Stimulated activated CD4-positive, alpha-beta T cell treated with anti-CD3 and anti-CD28 coated beads, Interleukin-1b, Interleukin-23, amount 100 ng/mL, for 4 hours (primary cell): ENCODE measurements at places on chromosomes 3 and 15.

- no peak for DNase-seq
Measured at GRCh38 chr3:32743934-32744333, 58.9 kb downstream of the CNOT10 start.

DNA sequence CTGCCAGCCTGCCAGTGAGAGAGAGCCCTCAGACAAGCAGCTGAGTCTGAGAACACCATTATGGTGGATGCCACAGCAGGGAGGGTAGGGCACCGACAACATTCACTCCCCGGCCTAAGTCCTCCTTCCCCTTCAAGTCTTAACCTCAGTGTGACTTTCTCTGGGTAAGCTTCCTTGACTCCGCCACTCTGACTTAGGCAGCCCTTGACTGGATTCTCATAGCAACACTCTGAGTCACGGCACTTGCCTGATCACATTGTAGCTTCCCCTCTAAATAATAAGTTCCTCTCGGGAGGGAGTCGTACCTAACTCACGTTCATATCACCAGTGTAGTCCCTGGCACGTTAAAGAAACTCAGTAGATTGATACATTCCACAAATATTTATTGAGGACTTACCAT lies 180.5 kb downstream of the FOXB1 start:
- no peak for DNase-seq

- no peak for DNase-seq
Measured at GRCh38 chr3:24965706-24966385, 462.2 kb upstream of the RARB start.

- no peak for DNase-seq
Measured at GRCh38 chr15:77461486-77461885, 40.8 kb downstream of the HMG20A start.

DNA sequence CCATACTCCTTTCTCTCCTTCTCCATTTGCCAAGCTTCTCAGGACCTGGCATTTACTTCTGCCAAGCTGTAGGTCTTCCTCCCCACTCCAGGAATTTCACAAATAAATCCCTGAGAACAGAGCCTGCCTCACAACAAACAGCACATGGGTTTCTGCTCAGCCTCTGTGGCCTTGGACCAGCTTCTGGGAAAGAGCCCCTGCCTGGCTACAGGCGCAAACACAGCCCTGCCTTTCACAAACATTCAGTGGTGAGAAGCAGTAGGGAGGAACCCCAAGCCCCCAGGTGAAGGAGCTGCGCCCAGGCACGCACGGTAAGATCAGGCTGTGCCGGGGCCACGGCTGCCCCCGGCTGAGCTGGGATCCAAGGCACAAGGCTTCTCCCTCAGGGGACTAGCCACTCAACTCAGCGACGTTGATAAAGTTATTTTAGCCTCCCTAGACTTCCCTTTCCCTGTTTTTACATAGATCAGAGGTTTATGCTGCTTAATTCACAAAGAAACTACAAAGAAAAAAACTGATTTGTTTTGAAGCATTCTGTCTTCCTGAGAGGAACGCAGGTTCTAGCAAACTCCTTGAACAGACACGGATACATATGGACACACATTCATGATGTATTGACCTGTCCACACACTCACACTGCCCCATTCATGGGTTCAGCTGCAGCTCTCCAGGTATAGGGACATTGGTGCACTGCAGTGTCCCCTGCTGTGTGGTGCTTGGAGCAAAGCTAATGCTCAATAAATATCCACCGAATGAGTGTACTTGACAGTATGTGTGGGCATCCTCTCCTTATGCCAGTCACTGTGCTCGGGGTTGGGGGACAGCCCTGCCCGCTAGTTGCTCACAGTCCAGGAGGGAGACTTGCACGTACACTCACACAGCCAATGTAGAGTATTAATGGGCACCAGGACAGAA lies 25.4 kb downstream of the HES1 start:
- no peak for DNase-seq

DNA sequence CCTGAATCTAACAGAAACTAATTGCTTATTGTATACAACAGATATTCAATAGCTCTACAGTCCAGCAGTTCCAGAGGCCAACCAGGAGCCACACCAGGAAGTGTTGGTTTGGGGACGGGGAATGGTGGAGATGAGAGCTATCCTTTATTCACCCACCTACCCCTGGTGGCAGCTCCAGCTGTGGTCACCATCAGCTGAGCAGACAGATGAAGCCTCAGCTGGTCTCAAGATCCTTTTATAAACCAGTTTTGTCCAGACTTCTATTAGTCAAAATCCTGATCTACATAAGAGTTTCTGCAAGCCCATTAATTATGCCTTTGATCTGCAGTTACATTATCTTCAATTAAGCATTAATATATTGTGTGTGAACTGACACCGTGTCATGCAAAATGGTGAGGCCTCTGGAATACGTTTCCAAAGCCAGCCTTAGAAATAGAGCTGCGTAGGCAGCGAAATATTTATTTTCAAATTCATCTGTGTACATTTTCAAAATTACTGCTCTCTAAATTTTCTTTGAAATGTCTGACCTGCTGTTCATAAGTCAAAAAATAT lies 488.8 kb downstream of the FOXP1 start:
- no peak for DNase-seq

DNA sequence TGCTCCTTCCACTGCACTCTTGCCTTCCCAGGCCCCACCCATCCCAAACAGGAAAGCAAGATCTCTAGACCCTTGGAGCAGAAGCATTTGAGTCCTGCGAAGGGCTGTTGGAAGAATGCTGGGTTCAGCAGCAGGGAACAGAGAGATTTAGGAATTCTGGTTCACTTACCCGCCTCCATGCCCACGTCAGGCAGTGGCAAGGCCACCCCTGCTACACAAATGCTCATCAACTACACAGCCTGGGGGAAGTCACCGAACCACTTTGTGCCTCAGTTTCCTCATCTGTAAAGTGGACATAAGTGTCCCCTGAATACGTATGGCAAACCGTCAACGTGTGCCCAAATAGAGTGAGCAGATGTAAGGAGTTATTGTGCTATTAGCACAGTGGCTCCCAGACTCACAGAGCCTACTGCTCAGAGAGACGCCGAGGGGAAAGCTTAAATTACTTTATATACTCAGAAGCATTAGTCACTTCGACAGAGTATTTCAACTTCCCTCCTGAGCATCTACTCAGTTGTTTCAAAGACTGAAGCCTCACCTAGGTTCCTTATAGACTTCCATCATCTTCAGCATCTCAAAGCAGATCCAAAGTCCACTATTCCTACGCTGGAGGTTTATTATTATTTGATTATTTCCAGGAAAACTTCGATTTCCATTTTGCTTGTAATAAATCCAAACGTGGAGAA lies 905 bp downstream of the HOMER2 start:
- DNase-seq = no peak

- DNase-seq = no peak
Measured at GRCh38 chr15:71359246-71359645, 244.0 kb downstream of the THSD4 start.

GRCh38 chr15:27679731-27680471 lies 419.2 kb downstream of the OCA2 start:
- no peak for DNase-seq

GRCh38 chr3:131630097-131630496 lies 127.3 kb upstream of the MRPL3 start:
- no peak for DNase-seq

- DNase-seq = no peak
Measured at GRCh38 chr3:17231537-17232261, 346.9 kb downstream of the PLCL2 start.

- no peak for DNase-seq
Measured at GRCh38 chr15:95266451-95267061, 1035.2 kb downstream of the MCTP2 start.

DNA sequence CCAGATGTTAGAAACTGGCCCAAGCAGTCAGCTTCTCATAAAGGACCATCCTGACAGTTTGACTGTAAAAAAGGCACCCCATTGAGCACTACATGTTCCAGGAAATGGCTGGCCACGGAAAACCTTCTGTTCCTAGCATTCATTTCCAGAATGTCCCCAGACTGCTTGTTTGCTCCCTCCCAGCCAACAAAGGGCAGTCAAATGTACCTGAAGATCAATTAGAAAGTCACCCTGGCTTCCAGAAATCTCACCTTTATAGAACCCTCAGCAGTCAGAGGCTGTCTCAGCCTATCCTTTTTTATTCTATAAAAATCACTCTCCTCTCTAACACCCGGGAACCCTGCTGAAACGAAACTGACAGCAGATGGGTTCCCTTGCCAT lies 784 bp upstream of the SAMMSON start:
- no peak for DNase-seq

DNA sequence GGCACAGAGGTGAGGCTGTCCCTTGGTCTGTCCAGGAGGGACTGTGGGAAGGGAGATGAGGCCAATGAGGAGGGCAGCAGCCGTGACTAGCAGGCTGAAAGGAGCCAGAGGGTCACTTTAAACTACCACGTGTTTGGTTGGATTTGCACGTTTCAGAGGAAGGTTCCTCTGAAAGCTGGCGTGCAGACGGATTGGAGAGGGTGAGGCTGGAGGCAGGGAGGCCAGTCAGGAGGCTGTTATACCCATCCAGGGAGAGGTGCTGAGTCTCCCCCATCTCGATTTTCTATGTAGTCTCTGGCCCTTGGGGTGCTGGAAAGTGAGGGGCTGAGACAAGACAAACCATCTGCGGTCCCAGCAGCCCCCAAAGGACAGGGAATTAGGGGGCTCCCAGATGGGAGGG lies 60.0 kb upstream of the SLC6A1 start:
- no peak for DNase-seq

DNA sequence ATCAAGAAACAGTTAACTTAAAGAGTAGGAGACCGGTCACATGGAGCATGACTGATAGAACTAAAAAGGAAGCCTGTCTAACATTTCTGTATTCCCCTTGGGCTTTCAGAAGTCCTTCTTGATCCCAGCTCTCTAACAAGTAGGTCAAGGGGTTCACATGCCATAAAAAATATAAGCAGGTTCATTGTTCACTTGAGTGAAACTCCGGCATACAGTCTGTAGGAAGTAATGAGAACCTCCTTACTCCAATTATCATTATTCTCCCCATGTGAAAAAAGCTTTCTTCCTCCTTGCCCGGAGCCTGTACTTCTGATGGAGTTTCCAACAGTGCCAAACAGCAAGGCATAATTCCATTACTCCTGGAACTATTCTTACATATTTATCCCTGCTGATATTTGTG lies 242.8 kb upstream of the CNTN4 start:
- DNase-seq = no peak

GRCh38 chr15:68990992-68991500 lies 23.4 kb upstream of the NOX5 start:
- no peak for DNase-seq

DNA sequence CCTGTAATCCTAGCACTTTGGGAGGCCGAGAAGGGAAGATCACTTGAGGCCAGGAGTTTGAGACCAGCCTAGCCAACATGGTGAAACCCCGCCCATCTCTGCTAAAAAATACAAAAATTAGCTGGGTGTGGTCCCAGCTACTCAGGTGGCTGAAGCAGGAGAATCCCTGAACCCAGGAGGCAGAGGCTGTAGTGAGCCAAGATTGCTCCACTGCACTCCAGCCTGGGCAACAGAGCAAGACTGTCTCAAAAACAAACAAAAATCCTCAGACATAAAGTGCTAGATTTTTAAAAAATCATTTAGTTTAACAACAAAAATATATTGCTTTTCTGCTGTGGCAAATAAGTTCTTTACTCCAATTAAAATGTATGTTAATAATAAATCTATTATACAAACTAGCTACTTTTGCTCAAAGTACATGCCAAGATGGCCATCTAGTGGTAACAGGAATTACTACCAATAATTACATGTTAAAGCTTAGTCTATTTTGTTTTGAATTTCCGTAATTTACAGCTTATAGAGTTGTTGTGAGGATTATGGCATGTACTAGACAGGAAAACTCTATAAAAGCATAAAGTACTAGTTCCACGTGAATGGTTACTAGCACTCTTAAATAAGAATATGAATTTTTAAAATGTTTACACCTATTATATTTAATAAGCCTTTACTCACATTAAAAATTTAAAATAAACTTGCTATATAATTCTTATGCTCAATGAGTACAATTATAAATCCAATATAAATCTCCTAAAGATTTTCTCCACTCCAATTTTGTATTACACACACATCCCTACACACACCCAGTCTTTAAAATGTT lies 39.0 kb downstream of the GABPB1 start:
- DNase-seq = no peak

GRCh38 chr15:52164631-52165265 lies 26.4 kb downstream of the GNB5 start:
- DNase-seq = no peak

- no peak for DNase-seq
Measured at GRCh38 chr3:149296972-149297371, 36.5 kb downstream of the TM4SF18 start.

DNA sequence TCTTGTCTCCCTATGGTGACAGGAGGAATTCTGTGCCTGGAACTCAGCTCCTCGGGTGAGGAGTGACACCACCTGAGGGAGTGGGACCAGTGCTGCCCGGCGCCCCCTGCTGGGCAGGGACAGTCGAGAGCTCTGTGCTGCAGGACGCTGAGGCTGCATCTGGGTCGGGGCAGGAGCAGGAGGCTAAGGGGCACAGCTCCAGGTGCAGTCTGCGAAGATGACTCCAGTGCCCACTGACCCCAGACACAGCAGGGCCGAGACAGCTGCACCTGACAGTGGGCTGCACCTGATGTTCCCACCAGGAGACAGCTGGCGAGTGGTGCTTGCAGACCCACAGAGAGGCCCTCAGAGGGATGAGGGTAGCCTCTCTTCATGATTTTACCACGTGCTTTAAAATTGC lies 152.9 kb downstream of the ATP10A start:
- DNase-seq = peak; percentile 23

GRCh38 chr3:120416868-120417267 lies 33.9 kb downstream of the FSTL1 start:
- DNase-seq = no peak

DNA sequence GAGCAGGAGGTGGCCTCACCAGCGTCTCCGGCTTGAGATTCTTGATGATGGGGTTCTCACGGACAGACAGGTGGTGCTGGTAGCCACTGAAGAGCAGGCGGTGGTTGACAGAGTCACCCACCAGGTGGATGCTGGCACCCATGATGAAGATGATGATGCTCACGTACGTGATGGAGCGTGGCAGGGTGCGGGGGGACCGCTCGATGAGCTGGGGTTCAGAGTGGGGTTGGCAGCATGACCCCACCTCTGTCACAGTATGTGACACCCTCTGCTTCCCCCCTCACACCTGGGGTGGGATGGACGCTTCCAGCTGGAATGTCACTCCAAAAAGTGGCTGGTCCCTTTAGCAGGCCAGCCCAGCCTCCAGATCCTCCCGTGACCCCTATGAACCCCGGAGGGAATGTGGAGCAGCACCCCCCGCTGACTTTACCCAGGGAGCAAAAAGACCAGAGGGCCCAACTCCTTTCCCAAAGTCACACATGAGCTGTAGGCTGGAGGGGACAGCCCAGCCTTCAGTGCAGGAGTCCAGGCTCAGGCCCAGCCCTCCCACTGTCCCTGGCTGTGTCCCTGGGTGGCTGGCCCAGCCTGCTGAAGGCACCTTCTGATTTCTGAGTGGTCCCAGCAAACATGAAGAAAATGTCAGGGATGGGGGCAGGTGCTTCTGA lies 6.7 kb upstream of the CALML4 start:
- no peak for DNase-seq

- no peak for DNase-seq
Measured at GRCh38 chr3:31322460-31322859, 210.3 kb upstream of the STT3B start.

DNA sequence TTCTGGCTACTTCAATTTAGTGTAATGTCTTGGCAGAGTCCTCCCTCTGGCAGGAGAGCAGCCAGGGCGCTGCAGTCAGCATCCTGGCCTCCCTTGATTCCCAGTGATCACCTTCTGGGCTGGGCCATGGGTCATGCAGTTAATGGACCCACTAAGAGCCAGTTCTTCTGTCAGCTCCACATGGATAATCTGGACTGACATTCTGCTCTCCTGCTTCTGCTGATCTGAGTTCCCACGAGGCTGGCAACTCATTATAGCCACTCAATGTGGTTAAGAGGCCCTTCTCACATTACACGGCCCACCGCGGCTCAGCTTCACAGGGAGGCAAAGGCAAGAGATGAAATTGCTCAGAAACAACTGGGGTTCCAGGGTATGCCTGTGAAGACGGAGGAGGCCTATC lies 94.0 kb downstream of the WDR76 start:
- DNase-seq = no peak
